NT2/D1 (cell line): ENCODE measurements at places on chromosomes 4 and X.

- DNase-seq, result no peak
These were observed 90.3 kb downstream of the ATOH1 start for GRCh38 chr4:93918856-93919255.

GRCh38 chrX:33989936-33990335 is 142.2 kb downstream of the FAM47A start:
- DNase-seq, result no peak

DNA sequence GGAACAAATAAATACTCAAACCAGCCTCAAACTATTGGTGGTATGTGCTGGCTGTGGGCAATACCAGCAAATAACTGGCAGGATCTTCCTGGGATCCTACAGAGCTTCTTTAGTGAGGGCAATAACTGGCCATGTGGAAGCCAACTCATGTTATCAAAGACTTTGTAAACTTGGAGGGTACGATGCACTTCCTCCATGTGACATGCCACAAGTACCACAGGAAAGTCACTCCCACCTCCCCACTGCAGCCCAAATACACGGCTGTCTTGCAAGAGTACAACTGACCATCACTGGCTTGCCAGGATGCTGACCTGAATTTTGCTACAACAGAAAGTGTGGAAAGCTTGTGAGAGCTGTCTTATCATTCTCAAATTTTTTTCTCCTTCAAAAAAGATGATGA is 93.3 kb upstream of the MAML3 start:
- no peak for DNase-seq

- no peak for DNase-seq
These were observed 3.8 kb downstream of the PLAC1 start for GRCh38 chrX:134654398-134655012.

DNA sequence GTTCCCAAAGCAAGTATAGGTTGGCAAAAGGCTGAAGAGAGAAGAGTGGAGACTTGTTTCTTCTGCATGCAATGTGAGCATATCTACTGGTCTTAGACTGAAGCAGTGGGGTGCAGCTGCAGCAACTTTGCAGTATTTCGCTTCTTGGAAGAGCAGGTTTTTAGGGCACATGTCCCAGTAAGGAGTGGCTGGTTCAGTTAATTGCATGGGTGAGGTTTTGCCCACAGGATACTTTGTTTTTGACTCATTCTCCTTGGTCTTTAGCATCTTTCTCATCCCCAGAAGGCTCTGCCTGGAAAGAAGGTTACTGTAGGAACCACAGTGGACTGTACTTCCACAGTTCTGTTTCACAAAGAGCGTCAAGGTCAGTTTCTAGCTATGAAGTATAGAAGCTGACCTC is 68.0 kb upstream of the NR3C2 start:
- DNase-seq, result no peak

- no peak for DNase-seq
These were observed 168.4 kb upstream of the NRK start for GRCh38 chrX:105653891-105654290.

GRCh38 chr4:138488533-138488932 is 246.4 kb upstream of the SLC7A11 start:
- no peak for DNase-seq

DNA sequence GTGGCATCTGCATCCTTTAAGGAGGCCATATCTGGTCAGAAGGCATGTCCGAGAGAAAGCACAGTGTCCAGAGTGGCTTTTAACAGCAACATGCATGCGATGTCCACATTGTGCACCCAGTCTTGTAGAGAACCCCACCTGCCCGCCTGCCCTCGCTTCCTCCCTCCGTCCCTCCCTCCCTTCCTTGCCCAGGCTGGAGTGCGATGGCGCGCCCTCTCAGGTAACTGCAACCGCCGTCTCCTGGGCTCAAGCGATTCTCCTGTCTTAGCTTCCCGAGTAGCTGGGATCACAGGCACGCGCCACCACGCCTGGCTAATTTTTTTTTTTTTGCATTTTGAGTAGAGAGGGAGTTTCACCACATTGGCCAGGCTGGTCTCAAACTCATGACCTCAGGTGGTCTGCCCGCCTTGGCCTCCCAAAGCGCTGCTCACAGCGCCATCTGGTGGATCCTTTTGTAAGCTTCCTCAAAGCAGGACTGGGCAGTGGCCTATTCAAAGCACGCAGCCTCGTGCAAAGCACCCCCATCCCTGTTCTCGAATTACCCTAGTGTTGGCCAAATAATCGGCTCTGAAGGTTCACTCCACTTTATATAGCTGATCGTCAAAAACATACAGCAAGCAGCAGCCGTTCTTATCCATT is 15.0 kb downstream of the BRCC3 start:
- peak; percentile 18 for DNase-seq

DNA sequence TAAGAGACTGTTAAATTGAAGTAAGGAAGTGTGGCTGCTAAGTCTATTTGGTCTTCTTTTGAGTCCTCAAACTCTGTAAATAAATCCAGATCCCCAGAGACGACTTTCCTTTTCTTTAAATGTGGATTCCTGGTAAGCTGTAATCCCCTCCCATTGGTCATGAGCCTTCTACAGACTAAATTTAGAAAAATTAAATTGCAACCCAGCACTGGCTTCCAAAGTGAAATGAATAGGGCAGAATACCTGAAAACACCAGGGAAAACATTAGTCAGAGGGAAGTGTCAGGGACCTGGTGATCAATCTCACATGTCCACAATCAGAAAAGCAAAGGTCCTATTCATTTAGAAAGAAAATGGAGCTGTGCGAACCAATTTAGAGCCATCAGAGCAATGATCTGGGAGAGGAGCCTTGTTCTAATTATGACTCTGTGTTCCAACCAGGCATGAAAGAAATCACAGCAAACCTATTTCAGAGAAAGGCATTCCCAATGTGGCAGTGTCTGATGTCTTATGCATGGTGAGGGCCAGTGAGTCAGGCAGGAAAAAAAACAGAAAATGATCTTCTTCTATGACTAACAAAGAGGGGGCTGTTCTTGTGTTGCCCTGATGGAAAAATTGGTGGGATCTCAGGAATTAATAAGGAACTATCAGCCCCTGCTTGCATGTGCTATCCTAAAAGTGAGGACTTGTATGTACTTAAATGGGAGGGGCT is 19.8 kb upstream of the CCDC149 start:
- no peak for DNase-seq

DNA sequence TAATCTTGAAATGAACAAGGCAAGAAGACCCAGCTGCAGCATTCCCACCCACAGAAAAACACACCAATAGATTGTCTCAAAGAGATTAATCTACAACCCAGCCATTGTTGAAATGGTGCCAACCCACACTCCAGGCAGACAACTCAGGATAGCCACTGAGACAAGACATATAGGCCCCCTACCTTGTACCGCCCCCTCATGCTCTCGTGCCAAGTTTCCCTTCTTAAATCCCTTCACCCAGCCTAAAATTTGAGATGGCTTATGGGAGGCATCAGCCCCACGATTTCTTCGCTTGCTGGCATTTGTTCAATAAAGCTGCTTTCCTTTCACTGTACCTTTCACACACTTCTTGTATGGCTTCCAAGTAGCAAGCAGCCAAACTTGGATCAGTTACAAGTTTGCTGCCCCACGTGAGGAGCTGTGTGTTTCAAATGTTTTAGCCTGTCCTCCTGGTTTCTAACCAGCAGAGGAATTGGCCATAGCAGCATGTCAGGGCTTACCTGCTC is 1754.1 kb downstream of the C4orf33 start:
- DNase-seq, result no peak

DNA sequence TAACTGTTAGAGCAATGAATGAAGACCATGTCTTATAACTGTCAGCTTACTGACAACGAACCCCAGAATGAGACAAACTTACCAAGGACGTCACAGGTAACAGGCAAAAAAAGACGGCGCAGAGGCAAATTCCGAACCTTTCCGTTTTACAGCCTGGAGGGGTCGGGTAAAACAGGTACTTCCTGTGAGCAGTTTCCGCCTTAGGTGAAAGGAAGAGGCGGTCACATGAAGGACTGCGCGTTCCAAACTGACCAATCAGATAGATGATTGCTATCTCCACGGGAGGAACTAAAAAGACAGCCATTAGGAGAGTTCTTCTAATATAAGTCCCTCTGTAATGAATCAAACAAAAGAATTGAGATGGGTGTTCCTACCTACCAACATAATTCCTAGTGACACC is at the start of gene COX7B2:
TSS of gene COX7B2 (minus strand) at position 168 of the 400 bp plus-strand sequence. CDS start 174,053 bp downstream, outside the sequence.
- no peak for DNase-seq

- DNase-seq, result no peak
These were observed 61.6 kb upstream of the LIMCH1 start for GRCh38 chr4:41476310-41476885.

DNA sequence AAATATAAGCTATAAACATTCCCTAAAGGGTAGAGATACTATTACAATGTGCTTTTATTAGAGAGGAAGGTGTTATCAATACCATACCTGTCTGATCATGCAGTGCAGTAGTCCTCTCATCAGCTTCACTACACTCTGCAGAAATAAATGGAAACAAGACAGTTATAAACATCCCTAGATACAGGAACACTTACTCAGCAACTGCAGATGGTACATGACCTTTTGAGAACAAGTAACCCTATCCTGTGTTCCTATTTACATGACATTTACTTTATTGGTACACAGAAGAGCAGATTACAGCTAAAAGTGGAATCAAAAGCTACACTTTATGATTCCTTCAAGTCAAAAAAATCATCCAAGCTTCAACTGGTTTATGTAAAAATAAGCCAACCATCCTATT is 9.0 kb downstream of the PHKA1 start:
- DNase-seq, result no peak

- no peak for DNase-seq
These were observed 19.2 kb upstream of the PLCXD1 start for GRCh38 chrX:261919-262352.

DNA sequence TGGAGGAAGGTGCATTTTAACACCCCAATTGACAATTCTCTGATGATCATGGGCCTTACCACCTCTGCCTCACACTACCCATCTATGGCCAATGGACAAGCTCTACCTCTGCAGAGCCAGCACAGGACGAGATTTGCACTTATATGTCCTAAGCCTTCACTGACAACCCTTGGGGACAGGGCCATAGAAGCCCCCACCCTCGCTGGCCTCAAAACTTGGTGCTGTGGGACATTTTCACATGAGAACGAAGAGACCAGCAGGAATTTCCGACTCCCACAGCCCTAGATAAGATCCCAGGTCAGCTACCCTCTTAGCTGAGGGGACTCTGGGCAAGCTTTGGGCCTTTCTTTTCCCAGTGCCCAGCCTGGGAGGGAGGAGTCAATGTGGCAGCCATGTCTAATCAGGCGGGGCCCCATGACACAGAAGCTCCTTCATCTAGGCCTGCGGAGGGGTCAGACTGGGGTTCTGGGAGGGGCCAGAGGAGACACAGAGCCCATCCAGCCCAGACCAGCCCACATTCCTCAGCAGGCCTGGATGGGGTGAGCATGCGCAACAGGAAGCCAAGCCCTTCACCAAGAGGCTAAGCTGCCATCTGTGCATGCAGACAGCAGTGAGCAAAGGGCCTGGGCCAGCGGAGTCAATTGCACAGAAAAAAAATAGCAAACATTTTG is 12.1 kb downstream of the PJA1 start:
- peak; percentile 88 for DNase-seq

DNA sequence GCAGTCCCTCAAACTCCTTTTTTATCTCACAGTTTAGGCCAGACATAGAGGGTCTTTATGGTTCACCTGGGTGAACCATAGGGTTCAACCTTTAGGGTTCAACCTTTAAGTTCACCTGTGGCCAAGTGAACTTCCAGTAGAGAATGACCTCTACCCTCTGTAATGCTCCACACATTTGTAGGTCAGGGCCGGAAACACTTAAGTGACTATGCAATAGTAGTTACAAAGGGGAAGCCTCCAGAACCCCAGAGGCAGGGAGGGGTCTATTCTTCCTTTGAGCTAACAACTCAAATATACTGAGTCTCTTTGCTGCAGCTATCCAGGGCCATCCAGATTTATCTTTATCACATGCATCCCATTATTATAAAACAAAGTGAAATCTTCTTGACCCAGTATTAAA is 100.0 kb downstream of the LARP1B start:
- DNase-seq, result no peak

DNA sequence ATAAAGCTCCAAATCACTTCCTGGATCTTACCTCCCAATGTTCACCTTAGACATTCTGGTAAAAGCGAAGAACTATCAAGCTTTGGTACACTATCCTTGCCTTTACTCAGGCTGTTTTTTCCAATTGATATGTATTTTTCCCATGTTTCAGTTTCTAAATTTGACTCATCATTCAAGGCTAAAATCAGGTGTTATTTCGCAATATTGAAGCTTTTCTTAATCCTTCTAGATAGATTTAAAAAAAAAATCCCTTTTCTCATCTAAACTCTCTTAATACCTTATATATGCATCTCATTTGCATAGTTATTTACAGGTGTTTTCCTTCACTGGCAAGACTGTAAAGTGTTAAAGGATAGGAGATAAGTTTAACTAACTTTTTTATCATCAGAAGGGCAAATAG is 608.1 kb upstream of the FAM241A start:
- no peak for DNase-seq

GRCh38 chrX:40072246-40072645 is 25.5 kb downstream of the BCOR start:
- DNase-seq, result no peak

GRCh38 chr4:143282211-143282707 is 54.4 kb upstream of the GAB1 start:
- no peak for DNase-seq

GRCh38 chr4:99665983-99666382 is 8.4 kb upstream of the C4orf54 start:
- no peak for DNase-seq

DNA sequence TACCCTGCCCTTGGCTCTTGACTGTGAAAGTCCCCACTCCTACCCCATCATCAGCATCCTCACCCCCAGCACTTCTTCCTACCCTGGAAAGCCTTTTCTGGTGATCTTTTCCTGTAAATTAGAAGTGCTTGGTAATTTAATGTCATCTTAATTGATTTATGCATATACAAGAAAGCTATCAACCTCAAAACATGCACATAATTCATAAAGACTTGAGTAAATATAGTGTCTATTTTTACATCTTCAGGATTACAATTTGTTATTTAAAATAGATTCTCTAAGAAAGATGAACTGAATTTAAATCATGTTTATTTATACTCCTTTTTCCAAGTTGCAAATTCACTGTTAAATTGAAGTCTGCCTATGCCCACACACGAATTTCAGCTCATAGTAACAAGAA is 36.0 kb upstream of the EXOC1L start:
- DNase-seq, result no peak

- DNase-seq, result no peak
These were observed 116.9 kb downstream of the EFNB1 start for GRCh38 chrX:68945603-68946228.

- DNase-seq, result no peak
These were observed 16.8 kb upstream of the HSD17B13 start for GRCh38 chr4:87339440-87339839.

GRCh38 chr4:156999175-156999517 is 27.5 kb upstream of the PDGFC start:
- DNase-seq, result peak; percentile 65

DNA sequence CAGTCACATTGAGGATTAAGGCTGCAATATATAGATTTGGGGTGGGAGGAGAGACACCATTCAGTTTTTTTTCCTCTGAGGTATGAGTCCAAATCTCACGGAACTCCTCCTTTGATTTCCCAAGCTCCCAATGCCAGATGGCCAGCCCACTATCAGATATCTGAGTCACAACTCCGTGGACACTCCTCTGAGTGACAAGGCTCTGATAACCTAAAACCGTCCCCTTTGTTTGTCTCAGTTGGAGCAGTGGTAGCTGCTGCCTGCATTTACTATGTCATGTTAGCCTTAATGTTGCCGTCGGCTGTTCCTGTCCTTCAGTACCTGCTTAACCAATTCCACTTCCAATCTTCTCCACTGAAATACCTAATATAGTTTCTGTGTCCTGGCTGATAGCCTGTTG is 107.3 kb downstream of the DTHD1 start:
- DNase-seq, result no peak
